Pons (tissue), 1 donor: ENCODE measurements at places on chromosomes 12 and 14.

DNA sequence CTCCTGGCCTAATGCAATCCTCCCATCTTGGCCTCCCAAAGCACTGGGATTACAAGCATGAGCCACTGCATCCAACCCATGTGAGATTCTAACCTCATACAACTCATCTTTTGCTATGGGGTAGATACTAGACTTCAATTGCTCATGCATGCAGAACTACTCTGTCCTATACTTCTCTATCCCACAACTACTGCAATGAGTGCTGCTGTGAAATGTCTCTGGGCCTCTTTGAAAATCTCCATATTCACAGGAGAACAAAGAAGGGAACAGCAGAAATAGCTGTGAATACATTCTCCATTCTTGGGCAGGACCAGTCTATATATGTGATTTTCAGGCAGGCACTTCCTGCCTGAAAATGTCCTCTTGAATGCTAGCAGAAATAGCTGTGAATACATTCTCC, 220.7 kb upstream of the GRIP1 start:
- DNase-seq, result no peak

- DNase-seq, result no peak
Measured at GRCh38 chr14:89955022-89955744, 544 bp upstream of the TDP1 start.

DNA sequence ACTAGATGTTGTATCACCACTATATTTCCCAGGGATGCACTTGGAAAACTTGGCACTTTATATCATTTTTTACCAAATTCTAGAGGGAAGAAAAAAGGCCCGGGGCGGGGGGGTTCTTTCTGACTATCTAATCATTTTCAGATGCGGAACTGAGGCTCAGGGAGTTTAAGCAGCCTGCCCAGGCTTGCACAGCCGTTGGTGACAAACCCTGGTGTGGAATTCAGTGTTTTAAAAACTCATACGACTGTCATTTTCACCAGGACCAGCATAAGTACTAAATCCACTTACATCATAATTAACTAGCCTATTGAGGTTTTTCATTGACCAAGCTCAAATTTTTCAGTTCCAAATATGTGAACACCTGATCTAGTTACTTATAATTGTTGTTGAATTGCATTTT, 181.0 kb downstream of the IPO8 start:
- DNase-seq, result no peak

- DNase-seq, result no peak
Measured at GRCh38 chr12:119980242-119980641, 8.8 kb upstream of the BICDL1 start.

- peak; percentile 85 for DNase-seq
Measured at GRCh38 chr14:68392393-68393141, 400.3 kb downstream of the ZFP36L1 start.

- DNase-seq, result no peak
Measured at GRCh38 chr14:87785897-87786296, 207.1 kb downstream of the GALC start.

- DNase-seq, result no peak
Measured at GRCh38 chr14:53458368-53458814, 305.3 kb upstream of the DDHD1 start.

GRCh38 chr12:6211421-6211869, 11.2 kb downstream of the CD9 start:
- peak; percentile 7 for DNase-seq

GRCh38 chr12:3633396-3633795, 119.5 kb downstream of the CRACR2A start:
- no peak for DNase-seq

- DNase-seq, result no peak
Measured at GRCh38 chr12:131907379-131908091, 13.1 kb downstream of the ULK1 start.

- no peak for DNase-seq
Measured at GRCh38 chr14:79758985-79759384, 452.3 kb downstream of the DIO2 start.

DNA sequence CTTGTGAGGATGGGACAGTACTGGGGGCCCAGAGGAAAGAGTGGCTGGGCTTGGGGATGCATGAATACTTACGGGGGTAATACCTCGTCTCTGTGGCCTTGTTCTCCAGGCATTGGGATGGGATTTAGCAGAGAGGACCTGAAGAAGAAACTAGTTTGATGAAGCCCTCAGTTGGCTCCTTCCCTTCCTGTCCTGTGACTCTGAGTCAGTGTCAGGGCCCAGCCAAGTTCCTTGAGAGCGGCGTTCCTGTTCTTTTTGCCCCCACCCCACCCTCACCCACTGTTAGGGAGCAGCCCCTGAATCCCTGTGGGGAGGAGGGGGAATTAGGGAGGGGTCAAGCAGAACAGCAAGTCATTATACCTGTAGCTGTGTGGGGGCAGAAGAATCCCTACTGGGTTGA, 5.2 kb upstream of the LRP1-AS start:
- DNase-seq, result peak; percentile 70

GRCh38 chr12:103422328-103422727, 73.4 kb downstream of the C12orf42 start:
- no peak for DNase-seq

GRCh38 chr14:51660741-51661140, 9.0 kb downstream of the FRMD6 start:
- DNase-seq, result no peak

GRCh38 chr14:68957775-68958174, 21.3 kb downstream of the ACTN1 start:
- no peak for DNase-seq

DNA sequence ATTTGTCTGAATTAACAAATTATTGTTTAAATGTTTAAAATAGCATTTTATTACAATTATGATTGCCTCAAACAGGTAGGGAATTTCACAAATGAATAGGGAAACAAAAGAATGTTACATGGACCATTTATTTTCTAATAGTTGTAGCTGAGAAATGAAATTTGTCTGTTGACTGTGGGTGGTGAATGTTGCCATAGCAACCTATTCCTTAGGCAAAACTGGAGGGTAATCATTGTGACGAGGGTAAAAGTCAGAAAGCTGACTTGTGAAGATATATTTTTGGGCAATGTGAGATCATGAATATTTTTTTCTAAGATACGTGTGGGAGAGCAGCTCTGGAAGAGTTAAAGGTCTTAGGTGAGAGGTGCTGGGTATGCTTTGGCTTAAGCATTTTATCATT, 24.2 kb upstream of the CLEC14A start:
- no peak for DNase-seq

GRCh38 chr14:32330351-32331111, 1.4 kb downstream of the AKAP6 start:
- peak; percentile 66 for DNase-seq

GRCh38 chr14:103859416-103860202, 12.2 kb upstream of the PPP1R13B start:
- no peak for DNase-seq
